8988T (cell line): ENCODE measurements at places on chromosomes 1 and 21.

DNA sequence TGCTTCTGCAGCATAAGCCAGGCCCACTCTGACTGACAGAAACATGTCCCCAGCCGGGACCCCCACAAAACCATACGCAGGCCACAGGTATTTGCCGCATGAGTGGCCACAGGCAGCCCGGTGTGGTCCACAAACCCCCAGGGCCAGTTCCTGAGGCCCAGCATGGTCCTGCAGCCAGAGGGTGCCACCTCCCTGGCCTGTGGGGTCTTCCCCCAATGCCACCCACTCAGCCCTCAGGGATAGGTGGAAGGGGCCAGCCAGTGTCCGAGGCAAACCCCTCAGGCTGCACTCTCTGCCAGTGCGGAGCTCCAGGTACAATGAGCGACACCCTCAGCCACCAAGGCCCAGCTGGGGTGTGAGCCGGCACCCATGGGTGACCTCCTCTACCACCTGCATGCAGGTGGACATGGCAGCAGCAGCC is 43.5 kb downstream of the UBE2G2 start:
- no peak for DNase-seq

DNA sequence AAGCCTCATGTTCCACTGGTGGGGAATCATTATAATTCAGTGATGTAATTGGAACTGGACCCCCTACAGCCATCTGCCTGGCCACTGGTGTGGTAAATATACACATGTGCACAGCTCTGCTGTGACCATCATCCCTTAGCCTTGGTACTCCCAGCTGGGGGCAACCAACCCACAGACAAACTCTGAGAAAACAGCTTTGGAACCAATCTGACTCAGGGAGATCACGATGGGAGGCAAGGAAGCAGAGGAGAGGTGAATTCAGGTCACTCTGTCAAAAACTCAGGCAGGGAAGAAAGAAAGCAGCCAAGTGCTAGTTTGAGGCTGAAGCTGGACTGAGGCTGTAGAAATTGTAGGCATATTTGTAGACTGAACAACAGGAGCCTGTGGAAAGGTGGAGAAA is 197.8 kb upstream of the GALNT2 start:
- no peak for DNase-seq

DNA sequence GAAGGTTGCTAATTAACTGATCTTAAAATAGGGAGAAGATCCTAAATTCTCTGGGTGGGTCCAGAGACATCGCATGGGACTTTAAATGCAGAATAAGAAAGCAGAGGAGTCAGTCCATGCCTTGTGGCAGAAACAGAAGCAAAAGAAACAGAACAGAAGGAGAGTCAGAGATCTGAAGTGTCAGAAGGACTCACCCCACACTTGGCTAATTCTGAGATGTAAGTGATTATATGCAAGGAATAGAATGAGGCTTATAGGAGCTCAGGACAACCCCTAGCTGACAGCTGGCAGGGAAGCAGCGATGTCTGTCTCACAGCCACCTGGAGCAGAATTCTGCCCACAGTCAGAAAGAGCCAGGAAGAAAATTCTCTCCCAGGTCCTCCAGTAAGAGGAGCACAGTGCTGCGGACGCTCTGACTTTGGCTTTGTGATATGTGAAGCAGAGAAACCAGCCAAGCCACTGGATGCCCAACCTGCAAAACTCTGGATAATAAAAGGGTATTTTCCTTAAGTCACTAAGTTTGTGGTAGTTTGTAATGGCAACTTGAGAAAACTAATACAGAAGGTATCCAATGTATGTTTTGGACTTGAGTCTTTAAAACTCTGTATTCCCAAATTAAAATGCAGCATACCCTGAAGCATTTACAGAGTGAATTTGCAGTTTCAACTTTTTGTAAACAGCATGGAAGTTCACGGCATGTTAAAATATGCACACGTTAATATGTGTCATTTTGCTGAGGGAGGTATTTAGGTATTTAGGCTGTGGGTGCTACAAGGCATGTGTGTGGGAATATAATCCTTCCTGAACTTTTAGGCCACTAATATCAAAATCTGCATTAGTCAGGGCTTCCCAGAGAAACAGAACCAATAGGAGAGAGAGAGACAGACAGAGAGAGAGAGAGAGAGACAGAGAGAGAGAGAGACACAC is 388.5 kb downstream of the PCP4 start:
- DNase-seq, result no peak

DNA sequence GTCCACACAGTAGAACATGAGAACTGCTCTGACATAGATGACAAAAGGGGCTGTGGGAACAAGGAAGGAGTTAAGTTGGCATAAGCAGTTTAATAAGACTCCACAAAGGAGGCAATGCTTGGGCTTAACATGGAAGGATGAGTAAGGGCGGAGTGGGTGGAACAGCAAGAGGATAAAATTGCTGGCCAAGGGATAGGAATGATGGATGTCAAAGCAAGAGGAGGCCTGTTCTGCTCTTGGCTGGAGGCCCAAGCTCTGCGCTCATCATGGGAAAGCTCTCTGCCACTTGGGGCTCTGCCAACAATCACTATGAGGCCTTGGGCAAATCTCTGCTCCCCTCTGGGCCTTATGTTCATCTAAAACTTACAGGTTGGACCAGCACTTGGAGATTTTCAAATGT is 98.3 kb upstream of the CAMK1G start:
- no peak for DNase-seq

DNA sequence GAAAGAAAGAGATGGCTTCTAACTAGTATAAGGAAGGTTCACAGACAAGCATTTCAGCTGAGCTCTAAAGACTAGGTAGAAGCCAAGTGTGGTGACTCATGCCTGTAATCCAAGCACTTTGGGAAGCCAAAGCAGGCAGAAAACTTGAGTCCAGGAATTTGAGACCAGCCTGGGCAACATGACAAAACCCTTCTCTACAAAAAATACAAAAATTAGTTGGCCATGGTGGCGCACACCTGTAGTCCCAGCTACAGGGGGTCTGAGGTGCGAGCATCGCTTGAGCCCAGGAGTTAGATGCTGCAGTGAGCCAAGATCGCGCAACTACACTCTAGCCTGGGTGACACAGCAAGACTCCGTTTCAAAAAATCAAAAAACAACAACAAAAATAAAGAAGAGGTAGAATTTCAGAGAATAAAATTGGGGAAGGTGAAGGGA is 27.8 kb downstream of the FBXO42 start:
- DNase-seq, result no peak

- no peak for DNase-seq
Observed at GRCh38 chr1:90835661-90836344, 118.7 kb upstream of the BARHL2 start.

- DNase-seq, result no peak
Observed at GRCh38 chr1:24562625-24563024, 6.7 kb downstream of the NCMAP start.

- no peak for DNase-seq
Observed at GRCh38 chr1:35851132-35851869, 31.7 kb upstream of the AGO1 start.

DNA sequence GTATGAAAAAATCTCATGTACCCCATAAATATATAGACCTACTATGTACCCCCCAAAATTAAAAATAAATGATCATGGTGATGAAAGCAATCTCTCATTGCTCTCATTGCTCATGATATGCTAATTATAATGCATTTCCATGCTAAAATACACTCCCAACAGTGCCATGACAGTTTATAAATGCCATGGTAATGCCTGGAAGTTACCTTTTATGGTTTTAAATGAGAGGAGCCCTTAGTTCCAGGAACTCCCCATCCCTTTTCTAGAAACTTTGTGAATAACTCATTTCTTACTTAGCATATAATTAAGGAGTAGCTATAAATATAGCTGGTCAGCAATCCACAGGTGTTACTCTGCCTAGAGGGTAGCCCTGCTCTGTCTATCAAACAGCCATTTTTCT is 166.1 kb upstream of the RGS18 start:
- DNase-seq, result no peak

DNA sequence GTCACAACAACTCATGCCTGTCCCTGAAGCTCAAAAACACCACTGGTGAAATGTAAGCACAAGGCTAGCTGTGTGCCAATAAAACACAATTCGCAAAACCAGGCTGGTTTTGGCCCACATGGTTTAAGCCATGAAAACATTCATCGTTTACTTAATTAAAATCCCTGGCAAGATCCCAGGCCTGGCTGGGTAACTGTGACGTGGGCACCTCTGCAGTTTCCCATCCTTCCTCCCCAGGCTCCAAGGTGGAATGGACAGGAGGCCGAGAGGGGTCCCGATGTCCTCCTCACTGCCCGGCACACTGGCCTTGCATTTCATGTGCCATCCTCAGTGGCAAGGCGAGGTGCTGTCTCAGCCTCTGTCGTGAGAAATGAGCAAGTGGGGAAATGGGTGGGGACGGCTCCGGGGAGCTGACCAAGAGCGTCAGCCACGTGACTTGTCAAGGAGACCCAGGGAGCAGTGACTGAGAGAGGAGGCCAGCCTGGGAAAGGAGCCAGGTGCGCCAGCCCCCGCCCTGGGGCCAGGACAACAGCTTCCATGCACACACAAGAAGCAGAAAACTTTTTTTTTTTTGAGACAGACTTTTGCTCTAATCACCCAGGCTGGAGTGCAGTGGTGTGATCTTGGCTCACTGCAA is 153.1 kb upstream of the RAB4A start:
- no peak for DNase-seq

GRCh38 chr21:35268817-35269216 is 219.7 kb upstream of the RUNX1 start:
- DNase-seq, result no peak

DNA sequence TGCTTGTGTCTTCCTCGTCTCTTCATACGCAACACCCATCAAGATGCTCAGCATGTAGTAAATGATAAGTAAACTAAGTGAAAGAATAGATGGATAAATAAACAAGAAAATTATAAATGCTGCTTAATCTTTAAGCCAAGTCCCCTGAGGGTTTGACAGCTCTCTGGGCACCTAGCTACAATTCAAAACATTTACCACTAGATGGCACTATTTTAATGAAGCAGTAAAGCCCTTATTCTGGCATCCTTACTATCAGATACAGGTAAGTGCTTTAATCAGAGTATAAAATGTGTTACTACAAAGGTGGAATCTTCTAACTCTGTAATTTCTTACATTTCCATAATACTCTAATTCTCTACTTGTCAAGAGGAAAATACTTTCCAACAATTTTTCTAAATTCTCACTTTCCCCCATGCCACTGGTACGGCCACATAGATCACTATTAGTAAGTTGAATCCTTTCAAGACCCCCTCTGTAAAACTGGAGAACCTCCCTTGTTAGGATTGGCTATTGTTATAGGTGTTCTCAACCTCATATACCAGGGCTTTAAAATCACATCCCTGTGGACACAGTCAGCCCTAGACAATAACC is 137.8 kb downstream of the BARHL2 start:
- no peak for DNase-seq

DNA sequence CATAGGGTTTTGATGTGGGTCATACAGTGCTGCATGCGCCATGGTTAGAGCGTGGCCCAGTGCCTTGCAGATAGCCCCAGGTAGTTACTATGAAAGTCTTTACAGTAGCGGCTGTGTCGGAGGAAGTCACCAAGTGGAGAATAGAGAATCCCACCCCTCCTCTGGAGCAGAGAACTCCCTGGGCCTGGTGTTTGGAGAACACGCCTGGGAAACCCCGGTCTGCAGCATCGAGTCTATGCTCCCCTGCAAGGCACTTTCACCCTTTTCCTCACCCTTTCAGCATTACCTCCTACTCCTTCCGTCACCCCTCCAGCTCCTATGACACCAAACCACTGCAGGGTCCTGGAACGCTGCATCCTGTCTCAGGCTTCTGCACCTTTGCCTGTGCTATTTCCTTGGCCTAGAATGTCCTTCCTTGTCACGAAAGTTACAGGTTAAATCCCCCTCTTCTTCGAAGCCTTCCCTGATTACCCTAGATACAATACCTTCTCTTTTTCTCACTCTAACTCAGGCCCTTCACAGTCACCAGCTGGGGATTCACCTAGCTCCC is 2.7 kb upstream of the SLC1A7 start:
- DNase-seq, result no peak

DNA sequence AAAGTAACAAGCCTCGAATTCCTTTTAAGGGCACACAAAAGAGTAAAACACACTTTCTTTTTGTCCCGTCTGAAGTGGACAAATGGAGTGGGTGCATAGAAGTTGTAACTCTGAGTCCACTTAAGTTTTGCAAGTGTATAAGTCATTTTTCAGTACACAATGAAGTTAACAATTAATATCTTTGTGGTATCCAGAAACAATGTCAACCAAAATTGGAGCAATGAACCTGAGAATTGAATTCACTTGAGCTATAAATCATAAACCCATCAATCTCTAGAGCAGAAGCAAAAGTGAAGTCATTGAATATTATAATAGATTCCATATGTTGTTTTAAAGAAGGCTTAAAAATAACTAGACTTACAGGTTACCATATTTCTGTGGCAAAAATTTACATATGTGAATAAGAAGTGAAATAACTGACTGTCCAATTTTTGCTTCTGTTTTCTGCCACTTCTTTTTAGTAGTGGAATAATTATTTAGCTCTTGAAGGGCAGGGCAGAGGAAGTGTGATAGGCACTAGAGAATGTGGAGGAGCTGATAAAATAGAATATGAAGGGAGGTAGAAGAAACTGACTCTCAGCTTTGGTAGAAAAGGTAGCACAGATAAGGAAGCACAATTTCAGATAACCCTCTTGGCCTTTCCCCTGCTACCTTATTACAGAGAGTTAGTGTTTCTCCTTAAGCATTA is 73.9 kb upstream of the RGL1 start:
- no peak for DNase-seq

DNA sequence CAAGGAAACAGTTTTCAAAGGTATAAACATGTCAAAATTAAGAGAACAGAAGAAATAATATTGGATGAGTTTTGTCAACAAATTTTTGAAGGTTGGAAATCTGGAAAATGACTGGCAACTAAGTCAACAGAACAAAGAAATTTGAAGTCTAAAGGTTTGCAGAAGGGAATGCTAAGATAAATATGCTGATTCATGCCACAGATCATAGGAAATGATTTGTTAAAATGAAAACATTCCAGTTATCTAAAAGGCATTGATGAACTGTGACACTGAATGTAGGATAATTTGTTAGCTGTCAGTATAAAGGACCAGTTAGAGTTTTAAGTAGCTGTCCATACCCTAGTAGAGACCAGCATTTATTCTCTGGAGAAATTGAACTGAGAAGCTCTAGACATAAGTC is 157.9 kb upstream of the CHRM3 start:
- DNase-seq, result no peak

GRCh38 chr1:32962248-32962896 is 2.2 kb downstream of the RNF19B start:
- no peak for DNase-seq

GRCh38 chr1:52365071-52365745 is 797 bp downstream of the CC2D1B start:
- DNase-seq, result no peak

- no peak for DNase-seq
Observed at GRCh38 chr21:26852423-26852822, 7.2 kb upstream of the ADAMTS1 start.

GRCh38 chr21:43211072-43211759 is 42.4 kb downstream of the CRYAA start:
- no peak for DNase-seq

DNA sequence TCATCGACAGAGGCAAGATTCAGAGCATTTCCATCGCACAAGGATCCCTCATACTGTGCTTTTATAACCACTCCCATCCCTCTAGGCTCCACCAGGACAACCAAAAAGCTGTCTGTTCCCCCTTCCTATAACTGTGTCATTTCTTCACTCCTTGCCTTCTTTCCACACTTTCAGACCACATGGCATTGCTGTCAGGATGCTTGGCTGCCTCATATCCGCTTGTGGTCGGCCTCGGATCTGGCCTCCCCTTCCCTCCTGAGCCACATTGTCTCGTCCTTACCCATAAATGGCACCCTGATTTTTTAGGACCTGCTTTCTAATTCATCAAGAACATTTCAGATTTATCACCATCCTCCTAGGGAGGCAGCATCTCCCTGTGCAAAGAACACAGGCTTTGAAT is 80.5 kb downstream of the HIVEP3 start:
- no peak for DNase-seq

GRCh38 chr1:2253036-2253796 is 25.1 kb downstream of the SKI start:
- no peak for DNase-seq
